ENCODE measurements at places on chromosomes 6 and 20.

DNA sequence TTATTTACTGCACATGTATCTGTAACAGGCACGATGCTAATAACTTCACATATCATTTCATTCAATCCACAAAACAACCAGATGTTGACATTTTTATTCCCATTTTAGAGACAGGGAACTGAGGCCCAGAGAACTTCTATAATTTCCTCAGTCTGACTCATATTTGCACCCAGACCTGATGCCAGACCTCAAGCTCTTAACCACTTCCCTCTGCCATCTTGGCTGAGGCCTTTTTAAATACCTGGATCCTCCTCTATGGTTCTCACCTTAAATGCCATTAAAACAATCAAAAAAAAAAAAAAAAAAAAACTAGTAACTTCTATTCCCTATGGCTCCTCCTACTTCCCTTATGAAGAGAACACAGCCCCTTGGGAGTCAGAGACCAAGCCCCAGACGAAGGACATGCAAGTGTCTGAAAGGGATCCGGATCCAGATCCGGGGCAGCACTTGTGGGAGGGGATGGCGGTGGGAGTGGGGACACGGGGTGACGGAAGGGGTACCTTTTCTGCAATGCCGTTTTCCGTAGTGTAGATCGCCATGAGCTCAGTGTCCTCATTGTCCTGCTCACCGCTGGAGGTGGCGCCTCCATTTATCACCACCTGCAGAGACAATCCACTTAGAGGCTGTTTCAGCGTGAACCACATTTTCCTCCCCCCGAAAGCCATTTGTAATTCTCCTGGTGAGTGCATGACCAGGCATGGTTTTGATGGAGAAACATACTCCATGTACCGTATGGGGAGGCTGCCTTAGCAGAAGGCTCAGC is 88.7 kb downstream of the SLC23A2 start:
- no peak for DNase-seq

- DNase-seq: no peak
These were observed 144.2 kb downstream of the CARMIL1 start for GRCh38 chr6:25423358-25423757.

DNA sequence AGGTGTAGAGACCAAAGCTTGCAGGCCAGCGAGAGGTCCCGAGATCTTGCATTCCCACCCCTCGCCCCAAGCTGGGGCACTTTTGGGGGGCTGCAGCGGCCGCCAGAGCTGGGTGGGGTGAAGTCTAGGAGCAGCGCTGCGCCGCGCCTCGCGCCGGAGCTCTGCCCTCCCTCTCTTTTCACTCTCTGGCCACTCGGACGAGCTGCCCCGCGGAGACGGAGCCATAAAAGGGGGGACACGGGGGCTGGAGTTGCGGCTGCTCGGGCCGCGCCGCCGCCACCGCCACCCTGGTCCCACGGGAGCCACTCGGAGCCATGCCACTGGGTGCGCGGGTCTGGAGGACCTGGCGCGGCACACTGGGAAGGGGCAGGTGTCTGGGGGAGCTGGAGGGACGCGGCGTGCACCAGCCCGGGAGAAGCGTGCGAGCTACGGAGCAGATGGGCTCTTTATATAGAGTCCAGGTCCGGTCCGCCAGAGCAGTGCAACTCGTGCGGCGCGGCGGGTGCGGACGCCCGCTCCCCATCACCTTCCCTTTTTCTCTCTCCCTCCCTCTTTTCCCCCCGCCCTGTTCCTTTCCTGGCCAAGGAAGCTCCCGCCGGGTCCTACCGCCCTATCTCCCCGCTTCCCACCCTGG is 687 bp upstream of the HTR1B start:
- no peak for DNase-seq

GRCh38 chr20:52470561-52470960 is 279.0 kb upstream of the ZFP64 start:
- no peak for DNase-seq
